ENCODE measurements at places on chromosomes 7 and 10. TPM values are rescaled to one million over a fixed set of nuclear protein-coding genes. Genes with fewer than 3 reads are reported as not detected.

DNA sequence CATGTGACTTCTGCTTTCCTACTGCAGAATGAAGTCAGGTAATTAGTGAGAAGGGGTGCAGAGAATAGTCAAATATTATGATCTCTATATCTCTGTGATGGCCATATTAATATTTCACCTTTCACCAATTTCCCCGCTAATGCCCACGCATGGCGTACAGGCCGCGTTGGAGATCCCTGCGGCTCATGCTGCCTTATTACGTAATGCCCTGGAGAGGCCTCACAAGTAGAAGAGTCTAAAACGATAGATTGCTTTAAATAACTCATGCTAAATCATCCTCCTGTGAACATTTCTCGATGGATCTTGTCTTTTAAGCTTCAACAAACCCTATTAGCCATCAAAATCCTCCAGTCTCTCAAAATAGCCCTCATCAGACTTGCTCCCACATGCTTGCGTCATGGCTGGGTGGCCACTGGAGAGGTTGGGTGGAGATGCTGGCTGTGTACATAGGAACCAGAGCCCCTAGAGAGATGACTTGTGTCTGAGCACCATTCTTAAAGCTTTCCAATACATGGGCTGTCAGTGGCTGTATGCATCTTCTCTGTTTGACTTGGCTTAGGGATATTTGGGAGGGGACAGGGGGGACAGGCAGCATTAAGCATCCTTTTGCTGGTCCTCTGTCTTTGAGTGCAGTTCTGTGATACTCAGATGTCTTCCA lies 79.5 kb upstream of the INSYN2A start:
- DNase-seq: no peak

Gene CYP3A4
- not detected for total RNA-seq

GRCh38 chr10:58993480-58994221 lies 182.8 kb upstream of the PHYHIPL start:
- DNase-seq: no peak

DNA sequence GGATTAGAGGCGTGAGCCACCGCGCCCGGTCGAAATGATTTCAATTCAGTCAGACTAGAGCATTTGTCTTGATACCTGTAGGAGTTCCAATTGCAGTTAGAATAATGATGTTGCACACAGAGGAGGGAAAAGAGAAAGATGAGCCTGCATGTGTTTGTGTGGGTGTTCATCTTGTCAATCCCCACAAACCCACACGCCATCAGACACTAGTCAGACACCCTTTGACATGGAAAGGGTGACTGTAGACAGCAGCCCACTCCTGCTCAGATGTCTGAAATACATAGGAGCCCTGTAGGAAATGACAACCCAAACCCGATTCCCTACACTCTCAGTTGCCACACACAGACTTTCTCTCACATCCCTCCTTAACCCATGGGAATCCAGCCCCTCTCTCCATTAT lies 92.0 kb downstream of the ABLIM1 start:
- no peak for DNase-seq

GRCh38 chr10:8040651-8041050 lies 13.8 kb upstream of the GATA3 start:
- no peak for DNase-seq

- DNase-seq: no peak
Measured at GRCh38 chr10:28266449-28267224, 36.2 kb downstream of the MPP7 start.

GRCh38 chr7:129804111-129804889 lies 148.5 kb downstream of the UBE2H start:
- DNase-seq: no peak

- DNase-seq: no peak
Measured at GRCh38 chr10:15898046-15898445, 37.7 kb upstream of the MINDY3 start.

Gene PON1
- not detected for total RNA-seq

Gene CTBP2
- 109 TPM for total RNA-seq

DNA sequence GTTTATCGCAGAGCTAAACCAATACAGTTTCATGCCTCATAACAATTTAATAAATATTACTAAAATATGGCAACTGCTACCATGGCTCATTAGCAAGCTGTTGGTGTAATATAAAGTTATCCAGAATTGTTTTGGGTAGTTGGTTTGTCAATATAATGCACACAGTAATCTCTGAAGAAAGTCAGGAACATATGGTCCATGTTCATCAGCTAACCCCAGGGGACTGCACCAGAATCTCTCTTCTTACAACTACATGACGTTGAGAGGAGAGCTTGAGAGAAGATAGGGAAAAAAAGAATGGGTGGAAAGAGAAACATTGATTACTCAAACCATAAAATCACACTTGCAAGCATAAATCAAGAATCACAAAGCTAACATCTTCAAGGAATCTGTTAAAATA lies 333.7 kb downstream of the NRG3 start:
- DNase-seq: no peak

GRCh38 chr7:2700141-2700850 lies 12.3 kb downstream of the AMZ1 start:
- DNase-seq: no peak

DNA sequence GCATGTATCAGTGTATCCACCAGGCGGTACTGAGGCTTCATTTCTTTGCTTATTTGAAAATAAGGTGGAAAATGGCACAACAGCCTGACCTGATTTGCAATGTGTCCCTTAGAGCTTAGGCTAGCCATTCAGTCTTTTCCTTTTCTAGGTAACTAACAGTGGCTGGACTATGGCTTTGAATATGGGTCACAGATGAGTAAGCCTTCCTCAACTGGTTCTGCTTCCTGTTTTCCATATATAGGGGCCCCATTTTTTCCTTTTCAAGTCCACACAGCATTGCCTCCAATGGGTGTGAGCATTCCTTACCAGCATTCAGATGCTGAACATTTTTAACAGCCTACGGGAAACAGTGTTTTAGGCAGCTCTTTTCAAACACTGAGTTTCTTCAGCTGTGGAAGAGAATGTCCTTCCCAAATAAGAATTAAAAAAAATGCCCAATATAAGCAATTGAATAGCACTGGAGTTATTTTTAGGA lies 3.9 kb upstream of the ITGB1 start:
- peak; percentile 87 for DNase-seq

GRCh38 chr10:72171175-72171630 lies 44.6 kb upstream of the ANAPC16 start:
- DNase-seq: peak; percentile 98

GRCh38 chr7:50472427-50472826 lies 22.3 kb upstream of the FIGNL1 start:
- no peak for DNase-seq

- no peak for DNase-seq
Measured at GRCh38 chr7:140212100-140212881, 35.5 kb upstream of the KDM7A start.

DNA sequence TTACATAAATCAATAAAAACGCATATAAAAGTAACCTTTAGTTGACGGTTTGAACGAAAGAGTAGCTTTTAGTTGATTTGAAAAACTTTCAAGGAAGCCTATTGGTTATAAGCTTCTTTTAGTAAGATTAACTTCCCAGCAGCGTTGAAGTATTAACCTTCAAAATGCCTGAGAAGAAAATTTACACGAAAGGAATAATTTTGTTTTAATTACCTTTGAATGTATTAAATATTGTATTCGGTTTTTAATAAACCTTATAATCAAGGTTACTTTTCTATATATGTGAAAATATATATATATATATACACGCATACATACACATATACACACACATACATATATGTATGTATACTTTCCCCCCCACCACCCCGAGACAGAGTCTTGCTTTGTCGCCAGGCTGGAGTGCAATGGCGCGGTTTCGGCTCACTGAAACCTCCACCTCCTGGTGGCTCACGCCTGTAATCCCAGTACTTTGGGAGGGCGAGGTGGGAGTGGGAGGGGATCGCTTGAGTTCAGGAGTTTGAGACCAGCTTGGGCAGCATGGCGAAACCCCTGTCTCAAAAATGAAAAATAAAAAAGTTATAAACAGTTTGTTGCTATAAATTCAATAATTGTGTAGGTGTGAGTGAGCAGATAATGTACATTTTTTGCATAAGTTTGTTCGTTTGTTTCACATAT lies 57.6 kb upstream of the EZH2 start:
- peak; percentile 46 for DNase-seq
